ENCODE measurements at places on chromosomes 6 and 20.

DNA sequence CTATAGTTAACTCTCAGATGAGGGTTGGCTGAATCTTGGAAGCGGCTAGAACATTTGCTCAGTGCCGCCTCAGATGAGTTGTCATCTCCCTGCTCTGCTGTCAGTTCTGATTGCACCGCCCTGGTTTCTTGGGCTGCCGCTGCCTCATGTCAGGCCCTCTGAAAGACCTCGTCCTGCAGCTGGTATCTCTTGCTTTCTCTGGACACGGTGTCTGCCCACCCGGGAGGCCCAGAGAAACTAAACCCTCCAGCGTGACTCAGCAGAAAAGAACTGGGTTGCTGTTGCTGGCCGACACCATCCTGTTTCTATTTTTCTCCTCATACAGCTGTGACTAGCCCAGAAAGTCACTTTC, 355.4 kb downstream of the CD83 start:
- peak; percentile 42 for DNase-seq

GRCh38 chr20:40265825-40266533, 423.1 kb downstream of the MAFB start:
- no peak for DNase-seq

DNA sequence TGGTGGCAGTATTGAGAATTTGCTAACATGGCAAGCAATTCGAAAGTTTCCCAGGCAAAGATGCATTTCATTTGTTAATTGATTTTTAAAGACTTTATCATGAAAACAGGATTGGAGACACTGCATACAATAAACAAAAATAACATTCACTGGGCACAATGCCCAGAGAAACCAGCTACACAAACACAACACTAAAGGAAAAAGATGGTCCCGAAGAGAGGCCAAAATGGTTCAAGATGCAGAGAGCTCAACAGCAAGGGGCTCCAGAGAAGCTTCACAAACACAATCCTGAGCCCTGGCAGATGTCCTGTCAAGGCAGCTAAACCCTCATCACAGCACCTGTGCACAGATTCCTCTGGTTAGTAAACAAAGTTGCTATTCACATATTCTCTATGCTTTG, 79.3 kb downstream of the INSM1 start:
- no peak for DNase-seq

DNA sequence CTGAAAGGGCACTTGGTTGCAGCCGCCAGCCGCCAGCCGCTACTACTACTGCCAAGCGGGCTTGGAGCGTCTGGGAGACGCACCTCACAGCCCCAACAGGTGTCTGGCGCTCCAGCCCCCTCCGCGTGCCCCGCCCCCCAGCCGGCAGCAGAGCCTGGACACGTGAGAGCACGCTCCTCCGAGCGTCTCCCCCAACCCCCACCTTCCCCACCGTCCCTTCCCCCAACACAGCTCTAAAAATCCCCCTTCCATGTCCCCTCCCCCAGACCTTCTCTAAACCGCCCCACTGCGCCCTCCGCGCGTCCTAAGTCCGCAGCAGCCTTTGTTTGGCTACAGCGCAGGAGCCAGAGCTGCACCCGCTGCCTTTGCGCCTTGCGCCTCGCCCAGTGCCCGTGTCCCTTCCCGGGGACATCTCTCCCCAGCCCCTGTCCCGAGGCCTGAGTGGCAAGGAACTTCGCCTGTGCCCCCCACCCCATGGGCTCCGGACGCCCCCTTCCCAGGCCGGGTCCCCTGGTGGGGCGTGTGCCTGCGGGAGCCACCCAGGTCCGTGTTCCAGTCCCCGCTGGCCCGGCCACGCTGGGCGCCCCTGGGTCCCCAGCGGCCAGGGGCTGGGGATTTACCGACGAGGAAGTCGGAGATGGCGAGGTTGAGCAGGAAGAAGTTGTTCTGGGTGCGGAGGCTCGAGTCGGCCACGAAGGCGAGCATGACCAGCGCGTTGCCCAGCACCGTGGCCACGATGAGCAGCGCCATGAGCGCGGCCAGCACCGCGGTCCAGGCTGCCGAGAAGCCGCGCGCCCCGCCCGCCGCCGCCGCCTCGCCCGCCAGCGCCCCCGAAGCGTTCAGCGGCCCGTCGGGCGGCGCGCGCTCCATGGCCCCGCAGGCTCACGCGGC, 732 bp downstream of the HRH3 start:
- DNase-seq, result no peak

DNA sequence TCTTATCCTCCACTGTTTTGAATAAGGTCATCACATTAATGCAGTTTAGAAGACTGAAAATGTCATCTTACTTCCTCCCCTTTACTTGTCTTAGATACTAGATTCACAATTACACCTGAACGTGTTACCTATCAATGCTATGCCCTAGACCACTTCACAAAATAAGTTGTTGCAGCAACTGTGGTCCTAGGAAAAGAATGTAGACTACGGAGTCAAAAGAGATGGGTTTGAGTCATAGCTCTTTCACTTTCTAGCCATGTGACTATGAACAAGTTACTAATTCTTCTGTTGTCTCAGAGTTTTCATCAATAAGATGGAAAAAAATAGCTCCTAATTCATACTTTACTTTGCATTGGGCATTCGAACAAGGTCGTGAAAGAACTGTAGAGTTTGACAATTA, 164.3 kb upstream of the PREP start:
- DNase-seq, result no peak

GRCh38 chr6:41674231-41675000, 36.1 kb downstream of the MDFI start:
- DNase-seq, result no peak

DNA sequence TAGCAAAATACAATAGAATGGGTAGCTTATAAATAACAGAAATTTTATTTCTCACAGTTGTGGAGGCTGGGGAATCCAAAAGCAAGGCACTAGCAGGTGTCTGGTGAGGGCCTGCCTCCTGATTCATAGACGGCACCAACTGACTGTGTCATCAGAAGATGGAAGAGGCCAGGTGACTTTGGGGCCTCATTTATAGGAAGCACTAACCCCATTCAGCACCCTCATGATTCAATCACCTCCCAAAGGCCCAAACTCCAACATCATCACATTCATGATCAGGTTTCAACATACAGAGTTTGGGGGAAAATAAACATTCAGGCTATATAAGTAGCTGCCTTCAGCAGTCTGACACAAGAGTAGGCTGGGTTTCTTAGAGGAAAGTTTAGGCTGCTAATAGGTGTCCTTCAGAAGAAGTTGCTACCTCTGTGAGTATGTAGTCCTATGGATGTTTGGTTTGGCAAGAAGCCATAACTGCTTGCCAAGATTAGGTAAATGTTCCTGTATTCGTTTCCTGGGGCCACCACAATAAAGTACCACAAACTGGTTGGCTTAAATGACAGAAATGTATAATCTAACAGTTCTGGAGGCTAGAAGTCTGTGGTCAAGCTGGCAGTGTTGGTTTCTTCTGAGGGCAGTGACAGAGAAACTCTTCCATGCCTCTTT, 48.8 kb downstream of the NT5E start:
- DNase-seq, result no peak

Data from GDM1 (cell line).